ENCODE measurements at places on chromosomes 4 and X.

GRCh38 chrX:51406688-51407519 lies 74.3 kb downstream of the NUDT10 start:
- no peak for DNase-seq

DNA sequence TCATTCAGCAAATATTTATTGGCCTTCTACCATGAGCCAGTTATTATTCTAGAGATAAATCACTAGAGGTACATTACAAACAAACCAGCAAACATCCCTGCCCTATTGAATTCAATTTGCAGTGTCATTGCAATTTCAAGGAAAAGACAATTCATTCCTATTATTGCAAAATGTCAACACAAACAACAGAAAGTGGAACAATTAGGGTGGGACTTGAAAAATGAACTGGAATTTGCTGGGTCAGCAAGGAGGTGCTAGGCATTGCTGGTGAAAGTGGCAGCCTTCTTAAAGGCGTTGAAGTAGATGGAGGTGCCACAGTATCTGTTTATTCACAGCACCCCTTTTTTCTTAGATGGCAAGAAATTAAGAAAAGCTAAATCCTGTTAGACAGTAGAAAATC lies 224.0 kb upstream of the BMP3 start:
- DNase-seq, result no peak

DNA sequence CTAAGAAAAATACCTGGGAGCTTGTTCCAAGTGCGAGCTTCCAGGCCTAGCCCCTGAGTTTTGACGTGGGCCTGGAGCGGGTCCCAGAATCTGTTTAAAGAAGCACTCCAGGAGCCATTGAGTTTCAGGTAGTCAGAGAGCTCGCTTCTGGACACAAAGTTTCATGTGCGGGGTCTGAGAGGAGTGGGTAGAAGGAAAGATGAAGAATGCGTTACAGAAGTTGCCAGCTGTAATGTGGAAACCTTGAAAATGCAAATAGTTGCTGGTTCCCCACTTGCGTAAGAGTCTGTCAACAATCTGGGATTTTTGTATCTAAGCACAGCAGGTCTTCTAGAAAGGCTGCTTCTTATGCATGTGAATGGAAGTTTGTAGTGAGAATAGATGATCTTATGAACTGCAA lies 77.5 kb upstream of the CLCN4 start:
- DNase-seq, result no peak

DNA sequence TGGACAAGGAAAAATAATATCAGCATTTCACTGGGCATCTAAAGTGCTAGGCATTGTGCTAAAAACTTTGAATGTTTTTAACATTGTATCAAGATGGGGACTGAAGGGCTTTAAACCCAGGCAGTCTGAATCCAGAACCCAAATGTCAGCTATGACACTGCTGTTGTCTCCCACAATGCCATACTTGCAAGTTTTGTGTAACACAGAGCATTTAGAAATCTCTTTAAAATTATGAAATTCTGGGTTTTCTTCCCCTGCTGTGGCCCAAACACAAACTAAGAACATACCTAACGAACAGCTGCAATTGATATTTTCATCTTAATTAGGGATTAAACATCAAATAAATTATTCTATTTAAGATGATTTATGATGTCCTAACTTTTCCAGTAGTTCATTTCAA lies 66.8 kb upstream of the LSM6 start:
- no peak for DNase-seq

GRCh38 chr4:168631241-168632162 lies 134.7 kb downstream of the PALLD start:
- no peak for DNase-seq

DNA sequence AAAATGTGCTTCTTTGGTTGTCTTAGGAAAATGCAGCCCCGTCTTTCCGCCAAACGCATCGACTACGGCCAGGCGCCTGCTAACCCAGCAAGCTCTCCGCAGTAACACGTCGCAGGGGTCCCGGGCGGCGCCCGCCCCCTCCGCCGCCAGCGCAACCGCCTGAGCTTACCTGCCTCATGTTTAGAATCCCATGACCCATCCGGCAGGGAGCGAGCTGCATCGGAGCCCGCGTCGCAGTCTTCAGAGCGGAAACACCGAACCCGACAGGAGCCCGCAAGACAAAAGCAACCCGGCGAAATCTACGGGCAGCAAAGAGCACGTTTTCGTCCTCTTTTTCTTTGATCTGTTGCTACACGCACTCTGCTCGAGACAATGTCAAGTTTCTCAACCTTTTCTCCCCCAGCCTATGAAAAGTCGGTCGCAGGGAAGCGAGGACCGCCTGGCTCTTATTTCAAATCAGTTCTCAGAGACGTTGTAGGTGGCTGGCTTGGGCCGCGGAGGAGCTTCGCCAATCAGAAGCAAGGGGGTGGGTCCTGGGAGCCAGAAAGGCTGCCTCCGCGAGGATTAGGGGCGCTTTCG lies at the start of gene MID1:
MID1 (minus strand) TSS at position 465 of the 579 bp plus-strand sequence. CDS start 53,038 bp downstream, outside the sequence.
- no peak for DNase-seq

DNA sequence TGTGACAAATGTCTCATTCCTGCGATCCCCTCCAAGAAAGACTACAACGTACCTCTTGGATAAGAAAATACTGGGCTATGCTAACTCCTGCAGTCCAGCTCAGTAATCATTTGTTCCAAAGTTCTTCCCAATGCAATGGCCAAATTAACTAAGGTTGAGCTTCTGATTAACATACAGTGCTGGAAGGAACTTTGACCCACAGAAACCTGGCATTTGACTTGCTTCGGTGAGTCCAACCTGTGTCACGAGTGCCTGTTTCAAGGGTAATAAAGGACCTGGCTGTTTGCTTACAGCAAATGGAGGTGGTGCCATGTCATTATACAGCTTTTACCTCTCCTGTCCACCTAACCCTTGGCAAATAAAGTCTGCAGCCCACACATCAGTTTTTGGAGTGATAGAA lies 83.2 kb downstream of the RBM47 start:
- no peak for DNase-seq

DNA sequence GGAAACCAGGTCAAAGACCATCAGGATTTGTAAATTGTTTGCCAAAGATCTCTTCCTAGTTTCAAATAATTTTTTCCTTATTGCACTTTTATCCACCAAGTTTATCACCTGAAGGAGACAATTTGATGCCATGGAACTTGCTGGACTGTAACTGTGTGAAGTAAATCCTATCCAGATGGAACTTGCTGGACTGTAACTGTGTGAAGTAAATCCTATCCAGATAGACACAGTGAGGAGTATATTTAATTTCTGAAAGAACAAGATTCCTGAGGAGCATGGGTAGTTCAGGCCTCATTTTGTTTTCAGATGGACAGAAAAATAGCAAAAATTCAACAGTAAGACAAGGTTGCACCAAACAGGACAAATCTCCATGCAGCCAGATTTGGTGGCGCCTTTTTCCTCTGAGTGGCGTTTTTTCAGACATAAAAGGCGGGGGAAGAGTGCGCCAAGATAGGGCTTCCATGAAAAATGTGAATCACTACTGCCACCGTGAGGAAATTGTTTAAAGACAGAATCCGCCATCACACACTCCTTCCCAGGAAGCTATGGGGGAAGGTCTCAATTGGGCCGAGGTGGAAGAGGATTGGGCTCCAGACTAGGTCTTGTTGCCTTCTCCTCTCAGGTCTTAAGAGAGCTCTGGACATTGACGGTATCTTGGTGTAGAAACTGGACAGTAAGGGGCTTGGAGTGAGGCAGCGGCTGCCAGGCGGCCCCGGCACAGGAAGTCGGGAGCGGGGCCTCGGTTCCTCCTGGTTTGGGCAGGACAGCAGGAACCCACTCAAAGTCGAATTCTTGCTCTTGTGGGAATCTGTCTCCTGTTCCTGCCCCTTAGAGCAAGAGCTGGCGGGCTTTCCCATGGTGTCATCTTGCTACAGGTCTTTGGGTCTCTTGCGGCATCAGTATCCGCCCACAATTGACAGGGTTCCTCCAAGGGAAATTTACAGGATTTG lies 234.7 kb downstream of the OR13H1 start:
- DNase-seq, result no peak

- no peak for DNase-seq
These were observed 197.2 kb upstream of the CNKSR2 start for GRCh38 chrX:21176921-21177571.

- no peak for DNase-seq
These were observed 417.6 kb upstream of the MAOA start for GRCh38 chrX:43238461-43238945.
